ENCODE measurements at places on chromosomes 2 and 18.

DNA sequence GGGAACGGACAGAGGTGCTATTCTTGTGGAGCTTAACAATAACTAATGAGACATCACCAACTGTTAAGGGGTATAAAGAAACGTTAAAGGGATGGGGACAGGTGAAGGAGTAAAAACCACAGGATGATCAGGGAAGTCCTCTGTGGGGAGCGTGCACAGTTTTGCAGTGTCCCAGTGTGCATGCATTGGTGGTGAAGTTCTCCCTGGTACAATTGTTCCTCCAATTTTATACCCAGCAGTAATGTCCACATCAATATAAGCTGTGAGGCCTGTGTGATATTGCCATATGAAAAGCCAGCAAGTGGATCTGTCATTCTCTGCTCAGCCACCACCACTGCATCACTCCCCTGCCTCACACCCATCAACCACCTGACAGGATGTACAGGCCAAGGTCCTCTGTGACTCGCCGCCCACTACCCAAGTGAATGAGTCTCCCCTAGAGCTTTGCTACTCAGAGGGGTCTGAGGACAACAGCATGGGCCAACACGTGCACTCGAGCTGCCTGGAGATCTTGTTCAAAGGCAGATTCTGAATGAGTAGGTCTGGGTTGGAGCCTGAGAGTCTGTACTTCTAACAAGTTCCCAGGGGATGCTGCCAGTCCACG, 4.6 kb downstream of the MLPH start:
- no peak for DNase-seq

GRCh38 chr2:235536711-235537110, 42.9 kb downstream of the AGAP1 start:
- DNase-seq = no peak

- DNase-seq = no peak
Observed at GRCh38 chr2:226849349-226849748, 13.5 kb downstream of the RHBDD1 start.

GRCh38 chr2:238162251-238162845, 3.6 kb downstream of the ERFE start:
- DNase-seq = no peak
